ENCODE measurements at places on chromosomes 5 and 9.
A peak's percentile ranks its signal among the peaks of the same experiment; 100 is the strongest.

DNA sequence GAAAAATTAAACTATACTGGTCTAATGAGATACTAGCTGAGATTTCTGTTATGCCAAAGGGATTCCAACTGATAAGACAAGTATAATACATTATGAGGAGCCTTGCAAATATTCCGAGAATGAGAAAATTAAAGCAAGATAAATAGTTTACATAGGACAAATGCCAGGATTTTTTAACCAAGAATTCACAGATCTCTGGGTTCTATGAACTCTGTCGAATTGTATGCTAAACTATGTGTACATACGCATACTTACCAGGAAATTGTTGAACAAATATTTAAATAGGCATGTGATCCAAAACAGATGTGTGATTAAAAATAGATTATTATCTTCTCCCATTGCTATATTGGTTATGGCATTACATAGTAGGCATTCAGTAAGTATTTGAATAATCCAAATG is 616.6 kb downstream of the GABRG2 start:
- no peak for DNase-seq

- no peak for DNase-seq
Observed at GRCh38 chr9:98234245-98234825, 21.1 kb downstream of the TBC1D2 start.

GRCh38 chr5:141692919-141693725 is 11.1 kb upstream of the ARAP3 start:
- DNase-seq = no peak

DNA sequence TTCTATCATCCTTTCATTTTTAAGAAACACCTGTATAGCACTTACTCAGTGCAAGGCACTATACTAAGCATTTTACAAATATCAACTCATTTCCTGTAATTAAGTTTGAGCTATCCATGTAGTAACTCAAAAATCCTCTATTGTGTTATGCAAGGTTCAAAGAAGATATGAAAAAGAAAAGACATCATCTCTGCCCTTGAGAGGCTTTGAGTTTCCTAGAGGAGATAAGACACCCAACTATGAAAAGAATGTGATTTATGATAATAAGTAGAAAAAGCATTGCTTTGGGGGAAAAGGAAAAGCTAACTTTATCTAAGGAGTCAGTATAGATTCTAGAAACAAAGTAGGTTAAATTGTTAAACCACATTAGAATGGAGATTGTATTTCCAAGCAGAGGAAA is 14.2 kb upstream of the ZNF608 start:
- DNase-seq = no peak

- no peak for DNase-seq
Observed at GRCh38 chr5:168073991-168074800, 217.2 kb upstream of the WWC1 start.

DNA sequence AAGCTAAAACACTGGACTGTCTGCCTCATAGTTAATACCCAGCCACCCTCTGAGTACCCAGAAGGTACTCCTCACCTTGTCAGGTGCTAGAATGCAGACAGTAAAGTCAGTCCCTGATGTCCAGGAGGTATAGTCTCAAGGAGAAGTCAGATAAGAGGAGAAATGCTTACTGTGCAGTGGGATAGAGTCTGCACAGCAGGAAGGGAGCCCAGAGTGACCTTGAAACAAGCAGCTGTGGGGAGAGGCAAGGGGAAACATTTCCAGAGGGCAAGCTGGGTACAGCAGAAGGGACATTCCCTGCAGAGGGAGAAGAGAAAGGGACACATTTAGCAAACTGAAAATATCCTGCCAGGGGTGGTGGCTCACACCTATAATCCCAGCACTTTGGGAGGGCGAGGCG is 122.7 kb downstream of the GCNT1 start:
- DNase-seq = no peak

DNA sequence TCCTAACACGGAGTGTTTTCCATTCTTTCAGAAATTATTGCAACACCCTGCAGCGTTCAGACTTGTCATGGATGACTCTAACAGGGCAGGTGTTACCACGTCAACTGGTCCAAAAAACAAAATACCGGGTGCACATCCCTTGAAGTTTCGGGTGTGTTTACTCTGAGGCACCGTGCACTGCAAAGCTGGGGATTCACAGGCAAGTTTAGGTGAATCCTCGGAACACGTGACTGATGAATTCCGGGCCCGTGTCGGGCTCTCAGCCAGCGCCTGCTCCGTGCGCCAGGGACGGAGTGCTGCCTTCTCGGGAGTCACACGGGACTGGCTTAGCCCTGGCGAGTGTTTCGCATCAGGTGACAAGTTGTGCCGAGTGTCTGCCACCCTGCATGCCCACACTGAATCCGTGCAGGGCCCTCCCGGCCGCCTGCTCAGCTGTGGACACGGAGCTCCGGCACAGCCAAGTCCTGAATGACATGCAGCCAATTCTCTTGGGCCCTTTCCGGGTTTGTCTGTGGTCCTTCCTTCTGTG is 66.0 kb upstream of the IRX4 start:
- no peak for DNase-seq

GRCh38 chr9:137688725-137689124 is 69.9 kb downstream of the EHMT1 start:
- DNase-seq = no peak

DNA sequence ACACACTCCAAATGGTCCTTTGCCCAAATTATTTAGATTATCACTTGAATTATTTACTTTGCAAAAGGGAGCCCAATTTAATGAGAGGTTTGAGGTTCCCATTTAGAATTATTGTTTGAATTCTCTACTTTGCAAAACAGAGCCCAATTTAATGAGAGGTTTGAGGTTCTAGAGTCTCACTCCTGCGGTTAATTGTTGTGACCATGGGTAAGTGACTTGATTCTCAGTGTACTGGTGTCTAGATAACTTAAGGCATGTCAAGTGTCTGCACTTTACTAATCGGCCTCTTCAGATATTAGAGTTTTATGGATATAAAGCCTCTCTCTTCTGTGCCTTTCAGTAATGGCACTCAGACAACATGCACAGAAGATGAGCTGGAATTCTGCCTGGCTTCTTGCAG is 67.5 kb downstream of the YIPF5 start:
- DNase-seq = no peak

- peak; percentile 30 for DNase-seq
Observed at GRCh38 chr5:140575309-140575708, 10.7 kb downstream of the SLC35A4 start.

GRCh38 chr5:172322028-172322965 is 38.7 kb upstream of the UBTD2 start:
- no peak for DNase-seq

DNA sequence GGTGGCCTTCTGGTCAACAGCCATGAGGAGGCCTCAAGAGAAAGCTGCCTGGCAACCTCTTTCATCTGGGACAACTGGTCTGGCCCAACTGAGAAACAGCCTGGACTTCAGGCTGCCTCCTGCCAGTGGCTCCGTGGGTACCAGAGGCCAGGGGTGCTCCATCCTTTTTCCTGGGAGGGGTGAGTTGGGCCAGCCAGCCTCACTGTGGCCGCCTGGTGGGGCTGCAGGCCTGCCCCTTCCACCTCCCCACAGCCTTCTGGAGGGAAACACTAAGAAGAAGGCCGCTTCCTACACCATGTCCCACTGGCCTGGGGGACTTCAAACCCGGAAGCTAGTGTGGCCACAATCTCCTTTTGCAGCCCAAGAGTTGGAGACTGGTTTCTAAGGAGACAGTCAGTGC is 13.8 kb upstream of the NKD2 start:
- no peak for DNase-seq
